ENCODE measurements at places on chromosomes 4 and X.

GRCh38 chrX:108415891-108416290 lies 22.3 kb downstream of the COL4A6 start:
- DNase-seq = no peak

GRCh38 chr4:7236847-7237246 lies 44.5 kb downstream of the SORCS2 start:
- no peak for DNase-seq

DNA sequence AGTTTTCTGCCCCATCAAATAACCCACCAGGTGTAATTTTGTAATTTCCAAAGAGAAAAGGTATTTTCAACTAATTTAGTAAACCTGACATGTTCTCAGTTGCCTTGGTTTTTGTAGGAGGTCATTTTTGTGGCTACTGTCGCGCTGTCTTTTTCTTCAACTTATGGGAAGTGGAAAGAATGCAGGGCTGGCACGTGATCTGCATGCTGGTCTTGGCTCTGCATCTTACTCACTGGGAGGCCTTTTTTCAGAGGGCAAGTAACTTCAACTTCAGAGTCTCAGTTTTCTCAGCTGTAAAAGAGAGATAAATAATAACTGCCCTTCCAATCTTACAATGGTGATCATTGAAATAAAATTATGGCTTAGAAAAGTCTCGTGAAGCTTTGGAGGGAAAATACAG lies 109.9 kb upstream of the SMIM10 start:
- no peak for DNase-seq

DNA sequence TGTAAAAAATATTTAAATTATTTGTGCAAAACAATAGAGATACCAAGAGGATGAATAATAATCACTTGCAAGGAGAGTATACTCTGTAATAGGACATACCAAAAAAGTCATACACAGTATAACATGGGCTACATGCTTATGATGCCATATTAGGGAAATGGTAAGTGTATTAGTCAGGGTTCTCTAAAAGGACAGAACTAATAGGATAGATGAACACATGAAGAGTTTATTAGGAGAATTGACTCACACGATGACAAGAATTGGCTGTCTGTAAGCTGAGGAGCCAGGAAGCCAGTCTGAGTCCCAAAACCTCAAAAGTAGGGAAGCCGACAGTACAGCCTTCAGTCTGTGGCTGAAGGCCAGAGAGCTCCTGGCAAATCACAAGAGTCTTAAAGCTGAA lies 151.2 kb downstream of the DTHD1 start:
- DNase-seq = no peak

GRCh38 chrX:115013705-115014104 lies 3.7 kb downstream of the IL13RA2 start:
- no peak for DNase-seq

GRCh38 chr4:7557456-7557855 lies 122.7 kb upstream of the PSAPL1 start:
- DNase-seq = no peak
